Liver (tissue), 10 donors: ENCODE measurements at places on chromosomes 11 and 22. TPM values are rescaled to one million over a fixed set of nuclear protein-coding genes. Genes with fewer than 3 reads are reported as not detected.

- no peak for DNase-seq
Observed at GRCh38 chr11:108931168-108931567, 266.3 kb downstream of the DDX10 start.

DNA sequence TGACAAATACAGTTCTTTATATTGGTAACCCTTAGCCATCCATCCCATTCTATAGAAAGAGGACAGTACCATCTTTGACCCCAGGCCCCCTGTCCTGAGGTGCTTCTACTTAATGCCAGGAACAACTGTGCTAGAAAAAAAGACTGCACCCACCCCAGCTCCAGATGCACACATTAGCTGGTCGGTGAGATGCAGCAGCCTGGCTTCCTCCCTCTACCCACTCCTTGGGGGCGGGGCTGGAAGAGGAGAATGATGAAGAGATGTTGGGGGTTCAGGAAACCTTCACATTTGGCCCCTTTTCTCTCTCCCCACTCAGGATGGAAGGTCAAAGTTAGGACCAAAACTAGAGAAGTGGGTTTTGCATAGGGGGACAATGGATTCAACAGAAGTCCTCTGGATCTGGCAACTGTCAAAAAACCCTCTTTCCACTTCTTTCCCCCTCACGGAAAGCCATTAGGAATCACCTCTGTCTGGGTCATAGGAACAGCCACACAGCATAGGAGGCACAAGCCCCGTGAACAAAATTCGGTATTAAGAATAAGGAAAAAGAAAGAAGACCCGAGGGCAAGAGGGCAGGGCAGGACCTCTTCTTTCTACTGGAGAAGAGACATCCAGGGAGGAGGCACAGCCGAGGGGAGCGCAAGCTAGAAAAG is 755 bp downstream of the NRIP3 start:
- no peak for DNase-seq

- DNase-seq: no peak
Observed at GRCh38 chr11:13629779-13630178, 38.7 kb upstream of the FAR1 start.

Gene GPR83
- 0.05 TPM for total RNA-seq

GRCh38 chr11:108994887-108995286 is 330.0 kb downstream of the DDX10 start:
- DNase-seq: no peak

Gene GRK3
- 3.4 TPM for total RNA-seq

Gene SLC22A25
- total RNA-seq: 35.3 TPM

Gene ISX
- total RNA-seq: not detected

DNA sequence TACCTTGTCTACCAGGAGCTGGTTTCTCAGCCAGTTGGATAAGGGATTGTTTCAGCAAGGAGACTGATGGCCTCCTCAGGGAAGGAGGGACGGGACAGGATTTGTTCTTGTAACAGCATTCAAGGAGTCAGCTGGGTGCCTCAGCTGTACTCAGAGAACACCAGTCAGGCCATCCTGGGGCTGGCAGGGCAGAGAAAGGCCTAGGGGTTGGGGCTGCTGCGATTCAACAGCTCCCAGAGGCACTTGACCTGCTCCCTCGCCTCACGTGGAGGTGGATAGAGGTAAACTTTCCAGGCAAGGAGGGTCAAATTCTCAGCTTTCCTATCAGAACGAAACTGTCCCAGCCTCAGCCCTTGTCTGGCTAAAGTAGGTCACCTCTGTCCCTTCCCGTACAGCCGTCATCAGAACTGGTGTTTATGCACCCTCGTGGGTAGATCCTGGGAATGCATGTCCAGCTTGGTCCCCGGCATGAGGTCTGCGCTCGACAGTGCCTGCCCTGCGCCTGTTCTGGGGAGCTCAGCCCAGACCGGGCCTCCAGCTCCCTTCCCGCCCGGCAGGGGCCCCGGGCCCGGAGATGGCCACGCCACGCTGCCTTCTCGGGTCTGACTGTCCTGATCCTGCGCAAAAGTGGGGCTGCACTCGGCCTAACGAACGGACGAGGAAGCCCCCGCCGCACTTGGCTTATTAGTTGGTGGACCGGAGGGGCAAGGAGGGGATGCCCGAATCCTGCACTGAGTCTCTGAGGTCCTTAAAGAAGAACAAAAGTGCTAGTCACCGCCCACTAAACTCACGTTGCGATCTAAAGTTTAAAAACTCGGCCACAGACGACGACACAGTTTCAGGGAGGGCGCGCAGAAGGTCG is 762 bp upstream of the CCDC134 start:
- DNase-seq: peak; percentile 52

Gene CACNA1I
- under 0.01 TPM for total RNA-seq

DNA sequence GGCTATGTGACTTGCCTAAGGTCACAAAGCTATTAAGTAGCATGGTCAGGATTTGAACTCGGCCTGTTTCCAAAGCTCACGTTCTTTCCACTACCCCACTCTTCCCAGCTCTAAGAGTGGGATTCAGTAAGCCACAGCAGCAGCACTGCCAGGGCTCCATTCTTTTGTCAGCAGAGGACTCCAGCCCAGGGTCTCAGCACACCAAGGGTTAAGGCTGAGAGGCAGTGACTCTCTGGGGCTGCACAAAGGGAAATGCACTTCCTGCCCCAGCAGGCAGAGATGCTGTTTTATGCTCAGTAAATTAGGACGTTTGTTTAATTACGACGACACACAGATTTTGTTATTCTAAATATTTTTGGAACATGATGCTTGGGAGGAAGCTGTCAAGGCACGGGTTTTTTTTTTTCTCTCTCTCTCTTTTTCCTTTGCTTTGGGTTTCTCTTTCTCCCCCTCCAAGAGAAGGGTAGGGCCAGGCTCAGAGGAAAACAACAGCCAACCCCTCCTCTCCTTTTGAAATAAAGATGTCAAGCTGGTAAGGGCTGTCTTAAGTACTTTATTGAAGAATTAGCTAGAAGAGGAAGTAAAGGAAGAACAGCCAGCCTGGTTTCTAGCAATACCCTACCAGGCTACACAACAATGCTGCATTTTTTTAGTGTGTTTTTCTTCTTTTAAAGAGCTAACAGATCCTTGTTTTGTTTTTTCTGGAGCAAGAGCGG is 2.8 kb downstream of the MYH9 start:
- DNase-seq: no peak

GRCh38 chr22:36192542-36192941 is 9.1 kb downstream of the APOL4 start:
- DNase-seq: no peak

Gene APLNR
- 3.2 TPM for total RNA-seq

Gene SMC1B
- 0.05 TPM for total RNA-seq

Gene PRRG4
- total RNA-seq: 12.0 TPM

DNA sequence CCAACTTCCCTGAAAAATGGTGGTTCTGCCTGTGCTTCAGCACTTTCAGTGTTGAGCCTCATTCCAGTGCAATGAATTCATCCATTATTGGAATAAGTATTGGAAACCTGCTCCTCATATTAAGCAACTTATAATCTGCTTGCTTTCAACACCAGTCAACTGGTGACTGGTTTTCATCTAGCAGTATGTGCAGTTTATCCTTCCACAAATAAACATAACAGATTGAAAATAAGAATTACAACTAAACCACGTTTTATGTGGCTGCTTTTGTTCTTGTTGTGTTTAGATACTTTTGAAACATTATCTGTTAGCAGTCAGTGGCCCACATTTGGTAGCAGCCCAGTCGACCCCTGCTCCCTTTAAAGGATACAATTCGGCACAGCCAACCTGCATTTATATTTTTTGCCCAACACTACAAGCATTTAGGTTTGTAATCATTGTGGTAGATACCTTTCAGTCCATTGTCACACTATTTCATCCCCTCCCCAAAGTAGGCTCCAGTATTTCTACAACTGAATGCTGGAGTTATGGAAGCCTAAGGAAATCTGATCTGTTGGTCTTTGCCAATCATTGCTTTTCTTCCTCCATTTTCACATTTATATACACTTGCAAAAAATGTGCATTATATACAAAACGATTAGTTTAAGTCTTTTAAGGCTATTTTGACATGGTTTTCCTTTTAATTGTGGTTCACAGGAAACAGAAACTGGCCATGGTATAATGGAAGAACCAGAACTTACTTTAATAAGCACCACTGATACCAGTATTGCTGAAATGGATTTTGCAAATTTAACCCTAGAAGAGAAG is 13.1 kb downstream of the TAF1D start:
- no peak for DNase-seq

DNA sequence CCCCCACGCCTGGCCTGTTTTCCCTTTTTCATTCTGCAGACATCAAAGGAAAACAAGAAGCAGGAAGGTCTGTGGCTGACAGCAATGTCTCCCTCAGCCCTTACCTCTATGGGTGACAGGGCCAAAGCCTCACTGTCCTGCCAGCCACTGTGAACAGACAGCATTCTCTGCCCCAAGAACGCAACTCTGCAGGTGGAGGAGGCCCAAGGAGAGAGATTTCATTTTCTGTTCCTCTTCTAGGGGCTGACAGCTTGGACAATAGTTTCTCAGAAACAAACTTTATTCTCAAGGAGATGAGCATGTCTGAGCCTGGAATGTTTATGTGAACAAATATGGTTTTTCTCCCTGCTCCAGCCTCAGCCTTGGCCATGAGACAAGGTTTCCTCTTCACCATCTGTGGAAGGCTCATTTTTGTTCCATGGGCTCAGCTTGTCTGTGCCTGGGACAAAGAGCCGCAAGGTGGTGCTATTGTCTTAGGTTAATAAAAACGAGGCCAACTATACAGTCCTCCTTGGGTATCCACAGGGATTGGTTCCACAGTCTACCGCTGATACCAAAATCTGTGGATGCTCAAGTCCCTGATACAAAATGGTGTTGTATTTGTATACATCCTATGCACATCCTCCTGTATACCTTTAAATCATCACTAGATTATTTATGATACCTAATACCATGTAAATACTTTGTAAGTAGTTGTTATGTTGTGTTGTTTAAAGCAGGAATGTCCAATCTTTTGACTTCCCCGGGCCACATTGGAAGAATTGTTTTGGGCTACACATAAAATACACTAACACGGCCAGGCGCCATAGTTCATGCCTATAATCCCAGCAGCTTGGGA is 5.8 kb downstream of the PIWIL3 start:
- DNase-seq: peak; percentile 54

GRCh38 chr11:72821221-72821919 is 7.2 kb downstream of the ATG16L2 start:
- no peak for DNase-seq

Gene UBQLNL
- total RNA-seq: 0.05 TPM

DNA sequence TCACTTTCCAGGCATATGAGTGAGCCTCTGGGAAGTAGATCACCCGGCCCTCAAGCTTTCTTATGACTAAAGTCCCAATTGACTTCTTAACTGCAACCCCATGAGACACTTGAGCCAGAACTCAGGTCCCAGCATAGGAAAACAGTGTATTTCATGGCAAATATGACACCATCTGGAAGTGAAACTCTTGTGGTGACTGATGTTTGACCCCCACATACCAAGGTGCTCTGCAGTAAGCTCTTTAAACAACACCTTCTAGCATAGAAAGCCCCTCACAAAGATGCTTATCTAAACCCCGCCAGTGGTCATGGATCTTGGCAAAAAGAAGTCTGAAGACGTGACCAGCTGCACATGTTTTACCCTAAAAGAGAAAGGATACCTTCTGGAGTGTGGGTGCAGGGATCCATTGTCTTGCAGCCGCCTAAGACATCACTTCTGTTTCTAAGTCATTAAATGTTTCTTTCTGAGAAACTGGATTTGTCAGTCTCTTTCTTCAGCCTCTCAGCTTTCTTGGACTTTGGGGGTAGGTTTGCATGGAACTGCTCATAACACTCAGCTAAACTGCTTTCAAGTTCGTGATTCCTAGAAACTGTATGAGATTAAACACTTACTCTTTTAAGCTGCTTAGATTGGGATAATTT is 7.4 kb upstream of the PELI3 start:
- no peak for DNase-seq

GRCh38 chr11:110090466-110091026 is 2.6 kb upstream of the ZC3H12C start:
- no peak for DNase-seq

GRCh38 chr11:43950311-43950855 is 7.9 kb downstream of the C11orf96 start:
- DNase-seq: no peak

GRCh38 chr11:44784436-44784760 is 57.6 kb downstream of the TSPAN18 start:
- DNase-seq: no peak

DNA sequence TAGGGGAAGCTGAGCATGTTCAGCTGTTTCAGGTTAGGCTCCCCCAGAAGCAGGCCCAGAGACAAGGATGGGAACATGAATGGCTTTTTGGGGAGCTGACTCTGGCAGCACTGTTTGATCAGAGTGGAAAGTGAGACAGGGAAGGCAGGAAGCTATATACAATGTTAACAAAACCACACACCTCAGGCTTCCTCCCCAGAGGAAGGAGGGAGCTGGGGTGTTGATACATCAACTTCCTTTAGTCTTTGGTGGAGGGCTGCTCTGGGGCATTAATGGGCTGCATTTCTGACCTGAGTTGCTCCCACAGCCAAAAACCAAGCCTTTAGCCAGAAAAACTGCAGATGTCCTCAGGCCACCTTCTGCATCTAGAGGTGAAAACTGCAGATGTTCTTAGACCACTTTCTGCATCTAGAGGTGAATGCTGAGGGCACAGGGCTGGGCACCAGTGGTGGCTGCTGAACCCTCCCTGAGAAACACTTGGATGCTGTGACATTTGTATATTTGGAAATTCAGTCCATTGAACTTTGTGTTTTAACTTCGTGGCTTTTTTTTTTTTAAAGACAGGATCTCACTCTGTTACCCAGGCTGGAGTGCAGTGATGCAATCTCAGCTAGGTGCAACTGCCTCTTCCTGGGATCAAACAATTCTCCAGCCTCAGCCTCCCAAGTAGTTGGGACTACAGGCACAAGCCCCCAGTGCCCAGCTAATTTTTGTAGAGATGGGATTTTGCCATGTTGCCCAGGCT is 49.9 kb downstream of the KIAA1671 start:
- DNase-seq: no peak

Gene SDHD
- total RNA-seq: 154 TPM

DNA sequence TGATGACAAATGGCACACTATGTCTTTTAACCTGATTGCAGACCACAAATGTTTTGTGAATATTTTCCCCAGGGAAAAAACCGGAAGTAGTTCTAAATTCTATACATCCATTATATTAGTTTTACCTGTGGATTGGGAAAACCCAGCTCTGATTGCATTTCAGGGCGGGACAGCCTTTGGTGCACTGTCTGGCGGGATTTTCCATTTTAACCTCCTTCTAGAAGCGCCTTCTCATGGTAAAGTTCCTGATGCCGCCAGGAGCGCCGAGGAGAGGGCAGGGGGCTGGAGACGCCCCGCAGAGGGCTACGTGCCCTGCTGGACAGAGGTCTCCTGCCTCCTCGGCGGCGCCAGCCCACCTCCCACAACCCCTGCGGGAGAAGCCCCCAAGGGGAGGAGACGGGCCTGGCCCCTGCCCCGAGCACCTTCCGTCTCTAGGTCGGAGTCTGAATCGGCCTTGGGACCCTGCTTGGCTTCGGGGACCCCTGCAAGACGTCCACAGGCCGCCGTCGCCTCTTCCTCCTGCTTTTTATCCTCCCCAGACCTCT is 1.2 kb upstream of the P2RX6 start:
- DNase-seq: no peak

DNA sequence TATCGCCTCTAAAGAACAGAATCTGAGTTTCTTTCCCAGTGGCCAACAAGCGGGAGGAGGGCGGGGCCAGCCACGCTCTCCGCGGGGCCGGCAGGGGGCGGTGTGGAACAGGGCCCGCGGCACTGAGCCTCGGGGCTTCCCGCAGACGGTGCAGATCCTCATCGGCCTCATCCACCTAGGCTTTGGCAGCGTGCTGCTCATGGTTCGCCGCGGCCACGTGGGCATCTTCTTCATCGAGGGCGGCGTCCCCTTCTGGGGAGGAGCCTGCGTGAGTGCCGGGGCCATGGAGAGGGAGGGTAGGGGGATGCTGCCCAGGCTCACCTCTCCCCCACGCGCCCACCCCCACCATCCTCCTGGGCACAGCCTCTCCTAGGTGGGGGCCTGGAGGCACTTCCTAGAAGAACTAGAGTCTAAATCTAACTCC is 10.7 kb downstream of the MS4A15 start:
- no peak for DNase-seq
